ENCODE measurements at places on chromosomes 7 and 10.

- no peak for DNase-seq
Observed at GRCh38 chr10:45454859-45455258, 80.8 kb downstream of the ALOX5 start.

DNA sequence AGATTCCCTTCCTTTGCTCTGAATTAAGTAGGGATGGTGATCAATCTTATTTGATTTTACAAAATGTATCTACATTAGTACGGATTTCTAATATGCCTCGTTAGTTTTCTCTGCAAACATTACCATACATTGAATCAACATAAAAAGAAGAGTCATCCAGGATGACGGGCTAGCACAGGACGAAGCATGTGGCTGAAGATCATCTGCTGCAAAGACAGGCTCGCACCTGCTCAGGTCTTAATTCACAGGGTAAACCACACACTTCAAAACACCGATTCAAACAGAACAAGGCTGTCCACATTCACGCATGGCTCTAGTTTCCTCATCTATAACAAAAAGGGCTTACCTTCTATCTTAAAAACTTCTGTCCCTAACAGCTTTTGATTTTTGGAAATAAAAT lies 323.0 kb downstream of the PARD3 start:
- DNase-seq: no peak

DNA sequence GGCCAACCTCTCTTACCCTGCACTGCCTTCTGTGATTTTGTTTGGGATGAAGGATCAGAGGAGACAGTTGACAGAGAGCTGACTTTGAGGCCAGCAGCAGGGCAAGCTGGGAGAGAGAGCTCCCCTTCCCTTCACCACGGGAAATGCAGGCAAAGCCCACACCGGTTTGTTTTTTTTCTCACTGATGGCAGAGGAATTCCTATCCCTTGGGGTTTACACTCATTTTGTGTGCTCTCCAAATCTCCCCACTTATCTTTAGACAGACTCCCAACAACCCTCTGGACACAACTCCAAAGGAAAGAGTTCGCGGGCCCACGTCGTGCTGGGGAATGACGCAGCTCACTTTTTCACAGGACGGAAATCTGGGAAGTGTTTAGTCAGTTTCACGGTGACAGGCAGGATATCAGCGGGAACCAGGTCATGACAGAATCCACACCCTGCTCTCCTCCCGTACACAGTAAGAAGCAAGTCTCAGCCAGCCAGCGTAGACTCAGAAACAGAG lies 68.3 kb upstream of the FAM171A1 start:
- DNase-seq: no peak

GRCh38 chr10:32957341-32958084 lies 517 bp downstream of the ITGB1 start:
- DNase-seq: peak; percentile 46

DNA sequence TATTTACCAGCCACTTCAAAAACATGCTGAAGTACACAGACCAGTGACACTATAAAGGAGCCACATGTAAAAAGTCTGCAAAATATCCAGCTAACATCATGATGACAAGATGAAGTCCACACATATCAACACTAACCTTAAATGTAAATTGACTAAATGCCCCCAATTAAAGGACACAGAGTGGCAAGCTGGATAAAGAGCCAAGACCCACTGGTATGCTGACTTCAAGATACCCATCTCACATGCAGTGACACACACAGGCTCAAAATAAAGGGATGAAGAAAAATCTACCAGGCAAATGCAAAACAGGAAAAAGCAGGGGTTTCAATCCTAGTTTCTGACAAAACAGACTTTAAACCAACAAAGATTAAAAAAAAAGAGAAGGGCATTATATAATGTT lies 12.9 kb upstream of the C10orf88 start:
- DNase-seq: no peak

DNA sequence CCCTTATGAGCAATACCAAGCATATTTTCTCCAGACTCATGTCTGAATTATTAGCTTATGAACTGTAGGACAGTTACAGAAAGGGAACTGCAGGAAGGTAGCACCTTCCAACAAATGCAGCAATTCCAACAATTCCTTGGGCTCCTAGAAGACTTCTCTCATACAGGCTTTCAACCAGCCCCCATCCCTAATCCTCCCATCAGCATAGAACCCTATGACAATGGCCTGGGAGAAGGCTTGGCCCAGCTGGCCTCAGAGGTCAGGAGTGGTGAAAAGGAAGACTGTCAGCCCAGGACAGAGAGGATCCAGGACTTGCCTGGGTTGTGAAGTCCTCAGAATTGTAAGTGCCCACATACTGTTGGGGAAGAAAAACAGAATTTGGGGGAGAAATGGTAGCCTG lies 5.9 kb downstream of the VPS41 start:
- no peak for DNase-seq

GRCh38 chr7:141558544-141559183 lies 7.5 kb downstream of the AGK start:
- peak; percentile 30 for DNase-seq

GRCh38 chr10:83666762-83667161 lies 472.5 kb upstream of the GHITM start:
- no peak for DNase-seq

- no peak for DNase-seq
Observed at GRCh38 chr10:98223874-98224273, 44.1 kb downstream of the LOXL4 start.

DNA sequence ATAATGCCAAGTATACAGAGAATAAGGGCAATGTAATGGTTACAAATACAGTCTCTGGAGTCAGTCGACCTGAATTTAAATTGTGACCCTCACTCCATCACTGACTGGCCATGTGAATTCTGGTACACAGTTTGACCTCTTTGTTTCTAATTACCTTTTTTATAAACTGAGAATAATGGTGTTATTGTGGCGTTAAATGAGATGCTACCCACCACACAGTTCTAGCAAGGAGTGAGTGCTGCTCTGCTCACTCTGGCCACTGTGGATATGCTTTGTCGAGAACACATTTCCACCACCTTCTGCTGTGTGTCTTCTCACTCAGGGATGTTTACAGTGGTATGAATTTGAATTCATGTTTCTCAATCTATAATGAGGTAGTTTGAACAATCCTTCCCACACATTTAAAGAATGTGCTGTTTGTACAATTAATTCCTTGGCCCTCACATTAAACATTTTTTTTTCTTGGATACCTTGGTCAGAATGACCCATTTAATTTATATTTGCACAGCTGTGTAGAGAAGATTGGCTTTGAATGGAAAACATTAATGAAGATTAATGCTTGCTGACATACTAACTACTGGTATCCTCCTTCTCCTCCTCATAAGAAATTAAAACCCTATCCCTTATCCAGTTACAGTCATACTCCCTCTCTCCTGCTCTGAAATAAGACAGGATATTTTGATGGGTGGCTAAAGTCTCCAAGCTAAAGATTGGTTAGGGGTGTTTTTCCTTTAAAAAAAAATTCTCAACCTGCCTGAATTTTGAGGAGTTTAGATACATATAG lies 42.4 kb downstream of the PLCE1 start:
- no peak for DNase-seq

DNA sequence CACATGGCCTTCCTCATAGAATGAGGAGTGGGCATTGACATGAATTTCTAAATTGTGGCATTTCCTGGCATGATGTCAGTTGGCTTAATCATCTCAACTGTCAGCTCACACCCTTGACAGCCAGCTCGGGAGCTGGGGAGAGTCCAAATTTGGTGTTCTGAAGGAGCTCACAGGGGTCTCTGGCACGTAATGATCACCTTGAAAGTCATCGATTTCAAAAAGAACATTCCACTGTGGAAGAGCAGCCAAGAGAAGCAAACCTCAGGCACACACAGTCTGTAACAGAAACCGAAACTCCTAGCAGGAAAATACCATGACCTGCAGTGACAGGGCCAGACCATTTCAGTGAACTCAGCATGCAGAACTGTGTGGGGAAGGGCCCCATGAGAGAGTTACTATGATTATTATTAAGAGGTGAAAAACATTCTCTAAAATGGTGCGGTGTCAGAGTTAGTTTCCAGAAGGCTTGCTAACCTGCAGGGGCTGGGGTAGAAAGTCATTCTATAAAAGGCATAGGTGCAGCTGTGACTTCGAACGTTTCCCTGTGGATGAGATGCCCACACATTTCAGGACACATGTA lies 26.4 kb upstream of the KLF6 start:
- DNase-seq: peak; percentile 64

DNA sequence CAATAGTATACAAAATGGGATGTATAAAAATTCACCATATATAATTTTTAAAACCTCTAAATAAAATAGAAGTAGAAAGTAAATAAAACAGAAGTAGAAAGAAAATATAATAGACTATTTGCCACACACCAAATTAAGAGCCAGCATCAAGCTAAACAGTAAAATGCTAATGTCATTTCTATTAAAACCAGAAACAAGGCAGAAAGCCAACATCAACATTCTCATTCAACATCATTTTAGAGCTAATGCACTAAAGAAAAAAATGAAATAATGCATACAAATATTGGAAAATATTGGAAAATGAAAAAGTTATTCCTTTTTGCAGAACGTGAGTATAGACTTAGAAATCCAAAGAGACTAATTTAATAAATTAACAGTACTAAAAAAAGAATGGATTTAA lies 23.4 kb upstream of the RELN start:
- DNase-seq: no peak

DNA sequence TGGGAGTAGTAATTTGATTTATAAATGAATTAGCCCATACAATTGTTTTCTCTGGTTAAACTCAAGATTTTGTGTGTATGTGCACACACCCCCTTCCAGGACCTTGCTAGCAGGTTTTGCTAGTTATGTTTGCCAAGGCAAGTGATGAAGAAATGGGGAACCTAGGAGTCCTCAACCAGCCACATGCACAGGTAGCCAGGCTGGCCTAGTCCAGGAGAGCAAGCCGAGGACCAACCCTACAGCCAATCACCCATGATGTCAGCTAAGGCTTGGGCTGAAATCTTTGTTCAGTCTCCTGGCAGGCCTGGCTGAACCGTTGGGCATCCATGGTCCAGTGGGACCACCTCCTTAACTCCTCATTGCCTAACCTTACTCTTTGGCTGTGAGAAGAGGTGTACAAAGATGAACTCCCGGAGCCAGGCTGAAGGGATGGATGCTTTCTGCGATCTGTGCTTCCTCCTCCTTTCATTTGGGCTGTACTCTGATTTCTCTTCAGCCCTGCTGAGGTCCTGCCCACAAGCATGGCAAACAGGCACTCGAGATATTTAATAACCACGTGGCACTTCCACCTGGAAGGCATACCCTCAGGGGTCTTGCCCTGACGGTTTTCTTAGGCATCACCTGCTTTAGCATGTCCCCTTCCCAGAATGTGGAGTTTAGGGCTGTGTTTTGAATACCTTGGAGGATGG lies 22.1 kb downstream of the HNRNPA2B1 start:
- DNase-seq: no peak

DNA sequence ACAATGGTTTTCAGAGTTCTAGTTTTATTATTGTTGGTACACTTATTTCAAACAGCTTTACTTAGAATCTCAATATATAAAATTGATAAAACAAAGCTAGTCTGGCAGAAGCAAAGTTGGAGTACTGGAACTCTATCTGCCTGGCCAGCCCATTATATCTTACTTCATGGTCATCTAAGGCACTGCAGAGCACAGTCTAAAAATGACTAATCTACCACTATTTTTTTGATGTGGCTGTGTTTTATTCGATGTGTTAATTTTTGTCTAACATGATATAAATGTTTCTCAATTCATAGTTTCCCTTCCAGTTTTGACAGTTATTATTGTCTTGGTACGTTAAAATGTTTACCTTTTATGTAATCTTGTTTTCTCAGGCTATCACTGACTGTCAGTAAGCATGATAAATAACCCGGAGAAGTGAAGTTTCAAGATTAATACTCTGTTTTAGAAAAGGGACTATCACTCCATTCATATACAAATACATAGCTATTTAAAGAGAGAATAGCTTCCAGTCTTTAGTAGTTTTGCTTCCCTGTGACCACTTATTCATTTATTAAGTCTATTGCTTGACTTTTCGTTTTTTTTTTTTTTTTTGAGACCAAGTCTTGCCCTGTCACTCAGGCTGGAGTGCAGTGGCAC lies 60.6 kb upstream of the CSTF2T start:
- no peak for DNase-seq

DNA sequence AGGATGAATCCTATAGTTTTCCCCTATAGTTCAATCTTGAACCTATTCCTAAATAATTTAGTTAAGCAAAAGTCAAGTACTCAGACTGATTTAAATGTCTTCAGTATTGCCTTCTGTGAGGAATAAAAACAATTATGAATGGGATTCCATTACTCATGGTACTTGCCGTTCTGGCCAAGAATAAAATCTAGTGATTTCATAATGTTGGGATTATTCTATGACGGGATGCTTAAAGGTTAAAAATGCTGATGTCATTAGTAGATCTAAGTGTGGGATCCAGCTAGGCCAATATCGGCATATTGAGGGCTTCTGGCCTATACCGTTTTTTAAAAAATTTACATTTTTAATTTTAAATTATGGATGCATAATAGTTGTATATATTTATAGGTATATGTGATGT lies 5.3 kb downstream of the BPGM start:
- DNase-seq: no peak

- no peak for DNase-seq
Observed at GRCh38 chr10:11573497-11573896, 38.0 kb downstream of the USP6NL start.

- DNase-seq: no peak
Observed at GRCh38 chr10:127561647-127562046, 12.5 kb downstream of the NPS start.

- DNase-seq: no peak
Observed at GRCh38 chr7:115356999-115357702, 435.3 kb downstream of the MDFIC start.

- no peak for DNase-seq
Observed at GRCh38 chr7:125154930-125155329, 225.3 kb upstream of the POT1 start.

DNA sequence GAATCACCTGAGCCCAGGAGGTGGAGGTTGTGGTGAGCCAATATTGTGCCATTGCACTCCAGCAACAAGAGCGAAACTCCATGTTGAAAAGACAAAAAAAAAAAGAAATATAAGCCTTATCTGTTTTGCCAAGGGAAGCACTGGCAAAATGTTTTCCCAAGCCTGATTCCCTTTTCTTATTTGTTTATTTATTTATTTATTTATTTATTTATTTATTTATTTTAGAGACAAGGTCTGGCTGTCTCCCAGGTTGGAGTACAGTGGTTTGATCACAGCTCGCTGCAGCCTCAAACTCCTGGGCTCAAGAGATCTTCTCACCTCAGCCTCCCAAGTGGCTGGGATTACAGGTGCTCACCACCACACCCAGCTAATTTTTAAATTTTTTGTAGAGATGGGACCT lies 44.2 kb downstream of the SVOPL start:
- no peak for DNase-seq

DNA sequence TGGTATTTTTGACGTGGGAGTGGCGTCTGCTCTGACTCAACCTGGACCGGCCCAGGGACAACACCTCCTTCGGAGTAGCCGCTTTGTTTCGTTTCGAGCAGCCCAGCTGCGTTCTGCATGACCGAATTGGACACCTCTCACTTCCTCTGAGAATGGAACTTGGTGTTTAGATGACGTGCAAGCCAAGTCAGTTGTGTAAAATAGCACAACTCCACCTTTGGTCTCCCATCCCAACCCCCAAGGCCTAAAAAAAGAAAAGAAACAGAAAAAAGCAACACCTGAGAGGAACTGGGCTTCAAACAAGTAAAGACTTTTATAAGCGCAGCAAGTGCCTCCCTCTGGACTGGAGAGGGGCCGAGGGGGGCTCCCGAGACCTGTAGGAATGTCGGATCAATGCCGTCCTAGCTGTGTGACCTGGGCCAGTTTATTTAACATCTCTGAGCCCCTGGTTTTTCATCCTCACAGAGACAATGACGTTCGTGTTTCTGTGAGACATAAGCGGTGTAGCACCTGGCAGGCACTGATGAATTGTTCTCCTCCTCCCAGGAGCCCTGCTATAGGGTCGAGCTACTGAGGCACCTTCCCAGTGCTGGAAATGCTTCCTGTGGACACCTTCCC lies 52.0 kb upstream of the SMNDC1 start:
- peak; percentile 87 for DNase-seq

GRCh38 chr7:26489391-26489790 lies 197.7 kb downstream of the SNX10 start:
- no peak for DNase-seq
